DMS153 (cell line): ENCODE measurements at places on chromosomes 2 and 18.

GRCh38 chr2:189213250-189213649 lies 33.7 kb upstream of the COL5A2 start:
- no peak for DNase-seq

GRCh38 chr2:118013221-118013723 lies 598 bp downstream of the CCDC93 start:
- DNase-seq = no peak

DNA sequence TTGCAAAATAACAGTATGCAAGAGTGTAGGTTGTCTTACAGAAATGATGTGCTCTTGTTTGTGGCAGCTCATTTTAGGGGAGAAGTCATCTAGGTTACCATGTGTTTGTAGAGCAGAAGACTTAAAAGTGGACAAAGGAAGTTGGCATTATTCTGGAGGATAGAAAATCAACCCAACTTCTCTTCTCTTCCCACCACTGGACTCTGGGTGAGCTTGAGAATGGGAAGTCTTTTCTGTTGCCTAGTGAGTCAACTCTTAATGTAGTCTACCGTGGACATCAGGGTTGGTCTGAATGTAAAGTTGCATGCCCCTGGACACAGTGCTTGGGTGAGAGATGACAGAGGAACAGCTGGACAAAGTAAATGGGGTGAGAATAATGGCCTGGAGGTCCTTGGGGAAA lies 98.3 kb downstream of the FMNL2 start:
- no peak for DNase-seq

DNA sequence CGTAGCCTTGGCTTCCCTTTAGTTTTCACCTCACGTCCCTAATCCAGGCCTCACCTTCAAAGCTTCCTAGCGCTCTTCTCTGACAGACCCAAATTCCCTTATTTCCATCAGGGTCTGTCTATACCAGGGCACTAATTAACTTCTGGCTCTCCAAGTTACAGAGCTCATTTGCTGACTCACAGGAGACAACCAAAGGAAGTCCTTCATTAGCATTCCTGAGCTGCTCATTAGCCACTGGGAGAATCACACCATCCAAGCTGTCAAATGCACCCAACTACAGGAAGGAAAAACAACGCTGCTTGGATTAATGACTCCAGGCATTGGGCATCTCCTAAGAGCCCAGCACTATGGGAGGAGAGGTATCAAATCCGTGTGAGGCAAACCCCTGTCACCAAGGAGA lies 109.8 kb upstream of the ALK start:
- no peak for DNase-seq

GRCh38 chr18:73535189-73535588 lies 612.4 kb downstream of the FBXO15 start:
- DNase-seq = no peak

DNA sequence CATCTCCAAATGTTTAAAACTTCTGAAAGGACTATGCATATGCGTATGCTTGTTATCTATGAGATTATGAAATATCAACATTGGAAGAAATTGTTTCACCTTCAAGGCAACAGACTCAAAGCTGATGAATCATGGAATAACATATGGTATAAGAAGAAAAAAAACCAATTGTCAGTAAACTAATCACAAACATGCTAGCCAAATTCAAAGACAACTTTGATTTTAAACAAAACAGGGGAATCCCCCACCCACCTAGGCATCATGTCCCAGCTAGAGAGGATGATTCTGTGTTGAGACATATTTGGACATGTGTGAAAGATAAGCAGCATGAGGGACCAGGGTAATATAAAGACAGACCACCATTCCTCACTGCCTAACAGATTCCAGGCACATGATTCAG lies 147.7 kb downstream of the WDPCP start:
- DNase-seq = no peak

DNA sequence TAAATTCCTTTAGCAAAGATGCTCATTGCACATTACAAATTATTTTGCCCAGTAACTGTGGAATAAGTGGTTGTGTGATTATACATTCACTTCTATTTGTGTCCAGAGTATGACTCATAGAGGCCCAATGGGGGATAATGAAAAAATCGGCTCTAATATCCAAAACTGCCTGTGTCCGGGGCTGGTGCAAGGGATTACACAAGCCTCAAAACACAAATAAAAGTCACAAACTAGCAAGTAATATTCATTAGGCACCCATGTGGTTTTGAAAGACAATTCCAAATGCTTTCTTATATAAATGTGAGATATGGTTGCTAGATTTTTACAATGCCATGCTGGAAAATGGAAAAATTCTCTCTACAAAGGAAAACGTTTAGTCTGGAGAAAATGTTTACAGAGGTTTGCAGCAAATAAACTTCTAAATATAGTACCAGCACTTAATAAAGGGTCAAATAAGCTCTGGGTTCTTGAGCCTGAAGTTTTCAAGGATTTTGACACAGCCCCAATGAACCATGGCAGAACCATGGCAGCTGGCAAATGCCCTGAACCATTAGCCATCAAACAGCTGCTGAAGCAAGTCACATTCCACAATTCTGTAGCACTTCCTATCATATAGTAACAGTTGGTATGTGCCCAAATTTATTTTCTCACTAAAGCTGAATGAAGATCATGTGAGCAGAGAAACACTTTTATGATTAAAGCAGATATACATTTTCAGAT lies 40.5 kb downstream of the IRS1 start:
- no peak for DNase-seq

DNA sequence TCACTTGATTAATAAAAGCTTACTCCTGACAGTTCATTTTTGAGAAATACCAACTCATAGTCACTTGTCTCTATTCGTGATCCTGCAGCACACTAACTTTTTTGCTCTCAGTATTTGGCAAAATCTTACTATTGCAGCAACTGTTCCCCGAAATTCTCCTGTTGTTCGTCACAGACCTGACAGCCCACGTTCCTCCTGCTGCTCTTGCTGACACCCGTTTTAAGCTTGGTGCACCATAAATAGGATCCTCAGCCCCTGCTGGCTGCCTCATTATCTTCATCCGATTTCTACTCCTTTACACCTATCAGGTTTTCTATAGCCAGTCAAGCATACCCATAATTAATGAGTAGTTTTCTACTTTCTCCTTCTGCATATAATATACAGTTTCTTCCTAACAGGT lies 368.8 kb downstream of the PLCL1 start:
- no peak for DNase-seq
